ENCODE measurements at places on chromosomes 5 and 9.

DNA sequence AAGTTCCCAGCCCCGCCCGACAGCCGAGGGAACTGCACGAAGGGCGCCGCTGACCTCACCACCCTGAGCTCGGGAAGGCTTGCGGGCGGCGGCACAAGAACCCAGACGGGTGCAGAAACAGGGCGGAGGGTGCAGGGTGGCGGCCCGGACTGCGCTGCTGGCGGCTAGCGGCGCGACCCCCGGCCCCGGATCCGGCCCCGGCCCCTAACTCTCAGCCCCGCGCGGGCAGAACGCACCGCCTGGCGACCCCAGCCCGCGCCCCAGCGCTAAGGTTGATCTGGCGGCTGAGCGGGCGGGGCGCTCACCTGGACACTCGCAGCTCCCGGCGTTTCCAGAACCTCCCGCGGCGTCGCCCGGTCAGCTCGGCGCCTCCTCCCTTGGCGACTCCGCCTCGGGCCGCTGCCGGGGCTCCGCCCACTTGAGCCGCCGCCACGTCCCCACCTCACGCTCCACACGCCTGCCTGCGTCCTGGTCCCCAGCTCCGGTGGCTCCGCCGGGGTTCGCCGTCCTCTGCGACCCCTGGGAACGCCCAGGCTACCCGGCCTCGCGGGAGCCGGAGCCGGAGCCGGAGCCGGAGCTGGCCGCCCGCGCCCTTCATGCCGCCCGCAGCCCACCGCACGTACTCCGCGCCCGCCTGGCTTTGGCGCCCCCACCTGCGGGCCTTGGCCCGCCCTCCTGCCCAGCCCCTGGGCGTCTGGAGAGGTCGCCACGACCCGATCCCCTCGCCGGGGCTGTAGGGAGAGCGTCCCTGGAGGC, at the start of gene P4HA2:
Gene P4HA2, minus strand, starts transcription at position 369 of the 756 bp plus-strand sequence. CDS start 9,227 bp downstream, outside the sequence.
- no peak for DNase-seq

GRCh38 chr5:69188811-69189161, 597 bp upstream of the CENPH start:
- no peak for DNase-seq

- no peak for DNase-seq
These were observed 1.6 kb downstream of the SKP1 start for GRCh38 chr5:134174841-134175839.

DNA sequence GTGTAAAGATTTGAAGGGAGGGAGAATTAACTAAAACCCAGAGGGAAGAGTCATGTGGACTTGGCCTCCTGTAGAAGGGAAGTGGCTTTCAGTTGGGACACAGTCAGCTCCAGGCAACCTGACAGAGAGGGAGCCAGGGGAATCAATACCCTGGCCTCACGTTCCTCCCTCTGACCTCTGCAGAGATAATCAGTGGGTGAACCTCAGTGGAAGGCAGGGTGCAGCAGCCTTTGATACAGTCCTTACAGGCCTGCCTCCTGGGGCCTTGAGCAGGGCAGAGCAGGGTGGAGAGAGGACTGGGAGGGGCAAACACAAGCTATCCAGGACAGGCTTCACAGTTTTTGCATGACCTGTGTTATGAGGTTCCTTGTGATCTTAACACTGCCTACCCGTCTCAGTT, 61.9 kb upstream of the GPBP1 start:
- no peak for DNase-seq

- no peak for DNase-seq
These were observed 316.2 kb downstream of the ARL15 start for GRCh38 chr5:53994148-53994547.

DNA sequence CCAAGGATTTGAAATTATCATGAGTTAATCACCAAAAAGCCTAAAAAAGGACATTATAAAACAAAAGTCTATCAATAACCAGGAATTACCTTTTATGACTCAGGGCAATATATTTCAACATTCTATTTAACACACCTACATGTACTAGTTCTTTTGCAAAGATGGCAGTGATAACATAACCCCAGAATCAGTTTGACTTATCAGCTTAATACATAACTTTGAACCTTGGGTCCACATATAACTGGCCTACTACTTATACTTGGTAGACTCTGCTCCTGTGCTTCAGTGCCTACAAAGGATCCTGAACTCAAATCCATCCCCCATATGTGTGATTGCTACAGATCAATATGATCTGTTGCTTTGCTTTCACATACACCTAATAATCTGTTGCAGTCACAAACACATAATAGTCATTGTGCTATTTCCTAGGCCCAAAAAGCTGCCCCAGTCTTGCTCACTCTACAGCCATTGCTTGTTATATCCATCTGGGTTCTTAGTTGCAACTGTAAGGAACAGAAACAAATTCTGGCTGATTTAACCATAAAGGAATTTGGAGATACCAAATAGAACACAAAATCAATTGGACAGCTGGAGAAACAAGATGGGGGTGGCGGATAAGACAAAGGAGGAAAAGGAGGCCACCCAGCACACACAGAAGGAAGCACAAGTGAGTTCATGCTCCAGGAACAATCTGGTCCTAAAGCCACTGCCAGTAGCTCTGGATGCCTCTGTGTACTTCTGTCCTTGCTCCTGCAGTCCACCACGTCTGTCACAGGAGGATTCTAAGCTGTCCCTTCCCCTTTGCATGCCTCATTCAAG, 25.5 kb downstream of the DEPDC1B start:
- no peak for DNase-seq

DNA sequence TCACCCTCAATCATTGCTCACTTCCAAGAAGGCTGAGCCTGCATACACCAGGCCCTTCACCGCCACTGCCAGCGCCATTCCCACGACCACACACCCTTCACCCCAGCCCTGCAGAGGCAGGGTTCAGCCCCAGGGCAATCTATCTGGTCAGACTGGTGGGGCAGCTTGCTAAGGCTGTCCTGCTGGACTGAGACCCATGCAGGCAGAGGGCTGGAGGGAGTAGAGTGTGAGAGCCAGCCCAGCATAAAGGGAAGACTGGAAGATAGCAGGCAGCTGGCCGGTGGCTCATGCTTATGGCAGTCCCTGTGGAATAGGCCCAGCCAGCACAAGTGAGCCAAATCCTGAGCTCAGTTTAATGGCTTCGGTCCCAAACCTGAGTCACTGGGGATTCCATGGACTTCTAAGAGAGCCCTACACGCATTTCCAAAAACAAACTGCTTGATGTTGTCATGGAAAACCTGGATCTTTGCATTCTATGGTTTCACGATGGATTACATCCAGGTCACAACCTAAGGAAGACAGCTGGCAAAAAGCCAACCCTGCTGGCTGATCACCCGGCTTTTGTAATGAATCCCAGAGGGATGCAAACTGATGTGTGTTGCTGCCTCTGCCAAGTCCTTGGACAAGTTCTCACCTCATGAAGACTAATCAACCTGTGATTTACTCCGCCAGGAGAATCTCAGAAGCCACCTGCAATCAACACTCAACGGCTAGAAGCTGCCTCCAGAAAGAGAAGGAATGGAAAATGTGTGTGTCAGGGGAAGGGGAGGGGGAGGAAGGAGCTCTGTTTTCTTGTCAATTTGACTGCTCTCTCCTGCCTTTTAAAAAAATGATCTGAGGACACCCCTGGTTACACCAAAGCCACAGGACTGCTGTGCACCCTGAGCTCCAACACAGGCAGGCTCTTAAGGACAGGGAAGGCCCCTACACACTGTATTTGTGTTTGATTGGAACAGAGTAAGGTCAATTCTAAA, 143.6 kb downstream of the LHFPL2 start:
- DNase-seq = no peak

DNA sequence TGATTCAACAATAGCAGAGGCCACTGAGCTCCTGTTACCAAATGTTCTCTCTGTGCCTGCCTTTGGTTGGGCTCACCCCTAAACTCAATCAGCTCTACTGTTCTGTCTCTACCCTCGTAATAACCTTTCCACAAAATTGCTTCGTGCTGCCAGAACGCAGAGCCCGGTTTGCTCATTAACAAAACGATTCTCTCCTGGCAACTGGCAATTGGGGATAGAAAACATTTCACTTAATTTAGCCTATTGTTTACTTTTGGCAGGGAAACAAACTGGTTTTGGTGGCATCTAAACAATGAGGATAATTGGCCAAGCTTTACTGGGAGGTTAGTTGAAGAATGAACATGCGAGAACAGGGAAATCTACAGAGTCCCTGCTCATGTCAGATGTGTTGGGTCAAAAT, 56.6 kb downstream of the SLC28A3 start:
- DNase-seq = no peak

DNA sequence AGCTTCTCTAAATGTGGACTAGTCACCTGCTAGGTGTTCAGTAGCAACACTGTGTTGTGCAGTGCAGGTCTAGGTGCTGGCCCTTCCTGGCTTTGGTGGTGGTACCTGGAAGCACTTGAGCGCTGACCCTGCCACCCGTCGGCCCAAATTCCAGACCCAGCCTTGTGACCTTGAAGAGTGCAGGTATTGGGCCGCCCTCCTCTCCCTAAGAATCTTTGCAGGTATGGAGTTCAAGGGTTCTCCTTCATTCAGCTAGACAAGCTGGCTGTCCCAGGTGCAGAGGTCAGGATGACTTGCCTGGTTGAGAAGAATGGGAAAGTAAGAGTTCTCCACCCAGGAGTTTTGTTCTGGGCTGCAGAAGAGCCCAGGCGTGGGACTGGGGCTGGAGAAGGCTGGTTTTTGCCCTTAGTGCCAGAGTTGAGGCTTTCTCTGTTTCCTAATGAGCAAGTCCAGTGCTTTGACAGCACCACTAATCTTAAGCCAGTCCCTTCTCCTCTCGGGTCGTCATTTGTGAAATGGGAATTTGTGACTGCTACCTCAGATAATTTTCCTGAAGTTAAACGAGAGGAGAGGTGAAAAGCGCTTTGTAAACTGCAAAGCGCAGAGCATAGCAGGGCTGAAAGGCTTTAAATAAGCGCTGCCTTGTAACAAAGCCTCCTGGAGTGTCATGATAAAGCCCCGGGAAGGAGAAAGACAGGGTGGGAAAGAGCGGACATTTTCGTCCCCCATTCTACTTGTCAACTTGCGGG, 4.0 kb downstream of the FOXE1 start:
- DNase-seq = no peak

DNA sequence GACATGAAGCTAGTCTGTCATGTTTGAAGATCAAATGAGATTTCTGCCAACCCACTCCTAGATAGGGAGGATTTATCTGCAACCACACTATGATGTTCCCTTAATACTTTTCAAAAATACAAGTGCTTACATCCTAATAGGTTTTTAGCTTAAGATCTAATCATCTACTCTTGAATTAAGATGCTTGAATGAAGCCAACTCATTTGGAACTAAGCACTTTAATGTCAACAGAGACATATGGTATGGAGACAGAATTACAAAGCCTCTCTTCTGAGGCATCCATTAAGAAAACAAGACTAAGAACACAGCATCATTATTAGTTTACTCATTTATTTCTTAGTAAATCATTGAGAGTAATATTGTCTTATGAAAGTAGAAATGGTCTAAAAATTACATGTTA, 139.3 kb upstream of the NFIB start:
- DNase-seq = no peak

GRCh38 chr9:111176511-111176910, 138.2 kb upstream of the LPAR1 start:
- DNase-seq = no peak

DNA sequence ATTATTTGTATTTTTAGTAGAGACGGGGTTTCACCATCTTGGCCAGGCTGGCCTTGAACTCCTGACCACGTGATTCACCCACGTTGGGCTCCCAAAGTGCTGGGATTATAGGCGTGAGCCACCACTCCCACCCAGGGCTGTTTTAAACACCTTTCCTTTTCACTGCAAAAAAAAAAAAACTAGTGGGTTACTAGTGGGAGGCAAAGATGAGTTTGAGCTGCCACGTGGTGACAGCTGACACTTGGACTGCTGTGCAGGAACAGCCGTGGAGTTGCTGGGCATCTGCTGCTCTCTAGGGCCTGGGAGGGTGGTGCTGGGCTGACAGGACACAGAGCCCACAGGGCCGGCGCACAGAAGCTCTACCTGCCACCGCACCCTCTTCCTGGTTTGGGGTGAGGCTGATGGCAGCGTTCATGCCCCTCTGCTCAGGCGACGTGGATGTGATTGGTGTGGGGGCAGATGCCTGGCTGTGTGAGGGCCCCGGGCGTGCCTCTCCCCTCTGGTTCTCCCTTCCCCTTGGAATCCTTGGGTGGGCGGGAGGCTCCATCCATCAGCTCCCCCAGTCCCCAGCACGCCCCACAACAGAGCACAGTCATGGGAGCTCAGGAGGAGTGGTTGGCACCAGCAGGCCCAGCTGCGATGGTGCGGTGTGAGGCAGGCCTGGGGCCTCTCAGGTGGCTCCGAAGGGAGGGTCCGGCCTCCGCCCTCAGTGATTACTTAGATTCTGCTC, 16.9 kb downstream of the RABL6 start:
- DNase-seq = no peak

- DNase-seq = no peak
These were observed 14.0 kb downstream of the OLFML2A start for GRCh38 chr9:124790801-124791505.

GRCh38 chr5:36494841-36495601, 111.4 kb upstream of the SLC1A3 start:
- no peak for DNase-seq

DNA sequence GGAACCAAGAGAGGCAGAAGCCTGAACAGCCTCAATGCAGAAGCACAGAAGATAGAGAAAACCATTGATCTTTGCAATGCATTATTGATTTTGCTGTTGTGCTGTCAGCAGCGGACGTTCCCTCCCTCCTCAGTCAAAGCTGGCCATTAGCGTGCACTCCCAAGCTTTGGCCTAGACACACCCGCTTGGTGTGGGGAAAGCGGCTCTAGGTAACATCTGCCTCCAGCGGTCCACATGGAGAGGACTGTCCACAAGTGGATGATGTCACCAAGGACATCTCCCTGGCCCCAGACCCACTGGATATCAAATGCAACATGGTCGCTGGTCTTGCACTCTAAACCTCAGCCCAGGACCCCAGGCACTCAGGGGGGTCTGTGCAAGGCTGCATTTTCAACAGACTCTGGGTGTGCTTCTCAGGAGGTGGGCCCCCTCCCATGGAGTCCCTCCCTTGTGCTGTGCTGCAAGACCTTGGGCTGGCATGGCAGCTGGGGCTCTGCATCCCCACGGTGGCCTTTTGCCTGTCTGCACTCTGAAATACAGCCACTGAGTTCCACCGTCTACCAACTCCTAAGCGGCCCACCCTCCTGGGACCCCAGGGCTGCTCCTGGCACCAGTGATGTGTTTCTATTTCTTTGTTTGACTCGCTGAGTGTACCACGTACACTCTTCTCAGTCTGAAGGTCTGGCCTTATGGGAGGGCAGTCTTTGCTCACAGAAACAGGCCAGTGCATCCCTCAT, 1.9 kb downstream of the SEMA4D start:
- DNase-seq = no peak

- DNase-seq = no peak
These were observed 6.1 kb upstream of the DPM2 start for GRCh38 chr9:127943731-127944144.

DNA sequence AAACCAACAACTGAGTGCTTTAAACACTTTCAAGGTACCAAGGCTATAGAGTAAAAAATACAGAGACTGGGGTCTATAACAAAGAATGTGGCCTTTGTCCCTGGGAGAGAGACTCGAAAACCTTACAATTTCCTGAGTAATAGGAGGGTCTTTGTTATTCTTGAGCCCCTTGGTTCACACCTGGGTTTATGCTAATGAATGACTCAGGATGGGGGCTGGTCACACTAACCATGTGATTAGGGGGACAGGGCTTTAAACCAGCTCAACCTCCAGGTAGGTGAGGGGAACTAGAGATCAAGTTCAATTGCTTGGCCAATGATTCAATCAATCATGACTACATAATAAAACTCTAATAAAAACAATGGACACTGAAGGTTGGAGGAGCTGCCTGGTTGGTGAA, 50.2 kb downstream of the PLPP1 start:
- DNase-seq = no peak
